ENCODE measurements at places on chromosomes 6 and 20.
A peak's percentile ranks its signal among the peaks of the same experiment; 100 is the strongest.

GRCh38 chr6:16948396-16948795, 153.5 kb upstream of the STMND1 start:
- DNase-seq, result no peak

DNA sequence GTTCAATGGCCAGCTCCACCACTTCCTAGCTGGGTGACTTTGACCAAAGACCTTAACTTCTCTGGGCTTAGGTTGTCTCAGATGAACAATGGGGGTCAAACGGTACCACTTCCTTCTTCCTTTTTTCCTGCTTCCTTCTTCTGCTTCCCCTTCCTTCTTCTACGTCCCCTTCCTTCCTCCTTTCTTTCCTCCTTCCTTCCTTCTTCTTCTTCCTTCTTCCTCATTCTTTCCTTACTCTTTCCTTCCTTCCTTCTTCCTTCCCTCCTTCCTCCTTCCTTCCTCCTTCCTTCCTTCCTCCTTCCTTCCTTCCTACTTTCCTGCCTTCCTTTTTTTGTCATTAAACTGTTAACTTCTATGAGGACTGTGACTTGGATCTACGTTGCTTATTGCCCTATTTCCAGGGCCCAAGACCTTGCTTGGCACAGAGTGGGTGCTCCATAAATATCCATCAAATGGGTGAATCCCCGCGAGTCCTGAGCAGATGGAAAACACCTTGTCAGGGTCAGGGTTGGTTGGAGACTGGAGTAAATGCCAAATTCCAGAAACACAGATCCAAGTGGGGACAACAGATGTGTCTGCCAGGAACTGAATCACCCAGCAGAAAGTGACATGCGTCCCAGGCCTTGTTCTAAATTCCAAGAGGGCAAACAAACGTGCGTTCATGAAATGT, 243.3 kb downstream of the PREX1 start:
- DNase-seq, result no peak

GRCh38 chr6:19715167-19715551, 122.0 kb upstream of the ID4 start:
- no peak for DNase-seq

- peak; percentile 35 for DNase-seq
Observed at GRCh38 chr6:39566456-39566855, 158.8 kb downstream of the KIF6 start.

- DNase-seq, result no peak
Observed at GRCh38 chr6:105810922-105811482, 275.1 kb upstream of the PRDM1 start.

Measured in fibroblast of skin of left quadriceps (primary cell).